Frontal cortex (tissue), 4 donors: ENCODE measurements at places on chromosomes 1 and 21. TPM values are rescaled to one million over a fixed set of nuclear protein-coding genes. Genes with fewer than 3 reads are reported as not detected.
A peak's percentile ranks its signal among the peaks of the same experiment; 100 is the strongest.

The RNPEP gene
- total RNA-seq: 11.4 TPM

The TNFRSF14 gene
- total RNA-seq: 2.4 TPM

DNA sequence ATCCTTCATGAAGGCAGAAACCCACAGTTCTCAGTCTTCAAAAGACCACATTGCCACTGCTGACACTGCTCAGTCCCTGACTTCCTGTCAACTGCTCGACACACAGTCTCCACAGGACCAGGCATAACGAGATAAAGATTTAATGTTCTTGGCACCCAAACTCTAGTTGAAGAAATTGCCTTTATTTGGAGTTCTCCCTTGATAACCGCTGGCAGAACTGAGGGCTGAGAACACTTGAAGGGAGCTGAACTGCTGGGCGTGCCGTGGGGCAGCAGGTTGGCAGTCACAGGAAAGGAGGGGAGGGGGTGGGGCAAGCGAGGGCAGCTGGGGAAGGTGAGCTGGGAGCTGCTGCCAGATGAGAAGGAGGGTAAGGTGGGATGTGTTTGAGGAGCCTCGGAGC is 15.9 kb downstream of the HENMT1 start:
- DNase-seq: no peak

- peak; percentile 16 for DNase-seq
These were observed 4.0 kb downstream of the H6PD start for GRCh38 chr1:9238550-9238949.

DNA sequence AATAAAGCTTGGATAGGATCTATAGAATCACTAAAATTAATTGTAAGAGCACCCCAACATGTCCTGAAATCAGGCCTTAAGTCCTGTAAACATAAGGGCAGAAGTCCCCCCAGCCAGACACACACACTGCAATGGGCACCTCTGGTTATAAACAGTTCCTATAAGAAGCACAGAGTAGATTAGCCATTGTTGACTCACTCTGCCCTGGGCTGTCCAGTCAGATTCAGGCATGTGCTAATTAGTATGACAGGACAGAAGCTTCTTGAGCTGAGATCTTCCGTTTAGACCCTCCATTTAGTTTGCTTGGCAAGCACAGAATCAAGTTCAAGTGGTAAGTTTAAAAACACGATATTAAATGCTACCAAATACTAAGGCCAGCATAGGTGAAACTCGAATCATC is 11.8 kb upstream of the DENND1B start:
- DNase-seq: no peak

- DNase-seq: no peak
These were observed 89.8 kb downstream of the OLFML2B start for GRCh38 chr1:161933592-161934588.

GRCh38 chr1:182652933-182653332 is 31.5 kb downstream of the RGS8 start:
- DNase-seq: no peak

DNA sequence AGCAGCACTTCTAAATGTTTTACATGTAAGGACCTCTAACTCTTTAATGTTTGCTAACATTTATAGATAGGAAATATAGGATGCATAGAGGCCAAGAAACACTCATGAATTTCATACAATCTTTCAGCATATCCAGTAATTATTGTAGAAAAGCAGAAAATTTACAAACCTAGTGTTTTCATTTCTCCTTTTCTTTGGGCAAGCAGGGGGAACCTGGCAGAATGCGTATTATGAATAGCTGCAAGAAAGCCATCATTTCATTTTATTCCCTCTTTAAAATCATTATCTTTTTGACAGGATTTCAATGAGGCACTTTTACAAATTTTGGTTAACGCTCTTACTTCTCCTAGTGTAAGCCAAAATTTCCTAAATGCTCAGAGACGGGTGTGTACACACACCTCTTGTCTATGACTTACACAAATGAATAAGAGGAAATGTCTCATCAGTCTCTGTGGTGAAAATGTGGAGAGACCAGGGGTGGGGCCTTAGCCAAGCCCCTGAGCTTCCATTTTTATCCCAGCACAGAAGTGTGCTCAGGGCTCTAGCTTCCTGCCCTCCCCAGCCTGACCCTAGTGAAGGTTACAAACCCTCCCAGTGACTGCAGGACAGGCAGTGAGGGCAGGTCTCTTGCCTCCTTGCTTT is 91.6 kb downstream of the LRRC8C start:
- DNase-seq: no peak

DNA sequence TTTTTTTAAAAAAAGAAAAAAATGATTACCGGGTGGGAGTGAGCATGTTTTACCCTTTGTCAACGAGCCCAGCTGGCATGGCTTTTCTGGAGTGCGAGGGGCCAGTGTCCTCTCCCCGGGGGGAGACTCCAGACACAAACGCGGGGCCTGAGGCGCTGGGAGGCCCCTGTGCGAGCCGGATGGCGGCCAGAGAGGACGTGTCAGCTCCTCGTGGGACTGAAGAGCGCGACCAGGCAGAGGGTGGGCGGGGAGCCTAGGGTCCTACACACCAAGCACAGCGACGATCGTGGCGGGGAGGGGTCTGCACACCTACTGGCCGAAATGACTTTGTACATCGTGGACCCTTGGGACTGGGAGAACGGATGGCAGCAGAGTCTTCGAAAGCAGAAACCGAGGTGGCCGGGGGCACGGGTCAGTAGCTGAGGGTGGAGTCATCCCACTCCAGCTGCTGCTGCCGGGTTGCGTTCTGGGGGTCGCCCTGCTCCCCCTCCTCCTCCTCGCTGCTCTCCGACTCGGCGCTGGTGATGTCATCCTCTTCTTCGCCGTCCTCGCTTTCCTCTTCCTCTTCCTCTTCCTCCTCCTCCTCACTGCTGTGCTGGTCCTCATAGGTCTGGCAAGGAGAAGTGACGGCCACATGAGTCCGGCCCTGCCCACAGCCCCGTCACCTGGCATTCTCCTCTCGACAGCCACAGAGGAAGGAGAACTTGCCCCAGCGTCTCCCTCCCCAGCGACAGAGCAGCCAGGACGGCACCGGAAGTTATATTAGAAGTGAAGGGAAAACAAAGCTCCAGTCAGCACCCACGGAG is 78.8 kb downstream of the PIK3CD start:
- DNase-seq: peak; percentile 57

DNA sequence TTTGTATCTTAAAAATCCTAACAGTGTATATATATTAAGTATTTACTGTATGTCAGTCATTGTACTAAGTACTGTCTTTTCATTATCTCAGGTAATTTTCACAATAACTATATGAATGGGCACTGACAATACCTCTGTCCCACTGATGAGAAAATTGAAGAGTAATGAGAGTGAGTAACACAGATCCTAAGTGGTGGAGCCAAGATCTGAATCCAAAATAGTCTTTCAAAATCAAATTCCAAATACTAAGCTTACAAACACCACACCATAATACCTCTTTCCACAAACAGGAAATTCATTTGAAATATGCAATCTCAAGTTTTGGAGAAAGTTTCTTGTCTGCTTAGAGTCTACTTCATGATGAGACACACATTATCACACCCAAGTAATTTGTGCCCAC is 105.9 kb upstream of the EDEM3 start:
- no peak for DNase-seq
